Stimulated activated CD8-positive, alpha-beta memory T cell treated with anti-CD3 and anti-CD28 coated beads, Interleukin-4, amount 100 ng/mL, for 24 hours (primary cell): ENCODE measurements at places on chromosomes 13 and 19.

GRCh38 chr13:100797921-100798320 is 123.3 kb upstream of the TMTC4 start:
- no peak for DNase-seq

DNA sequence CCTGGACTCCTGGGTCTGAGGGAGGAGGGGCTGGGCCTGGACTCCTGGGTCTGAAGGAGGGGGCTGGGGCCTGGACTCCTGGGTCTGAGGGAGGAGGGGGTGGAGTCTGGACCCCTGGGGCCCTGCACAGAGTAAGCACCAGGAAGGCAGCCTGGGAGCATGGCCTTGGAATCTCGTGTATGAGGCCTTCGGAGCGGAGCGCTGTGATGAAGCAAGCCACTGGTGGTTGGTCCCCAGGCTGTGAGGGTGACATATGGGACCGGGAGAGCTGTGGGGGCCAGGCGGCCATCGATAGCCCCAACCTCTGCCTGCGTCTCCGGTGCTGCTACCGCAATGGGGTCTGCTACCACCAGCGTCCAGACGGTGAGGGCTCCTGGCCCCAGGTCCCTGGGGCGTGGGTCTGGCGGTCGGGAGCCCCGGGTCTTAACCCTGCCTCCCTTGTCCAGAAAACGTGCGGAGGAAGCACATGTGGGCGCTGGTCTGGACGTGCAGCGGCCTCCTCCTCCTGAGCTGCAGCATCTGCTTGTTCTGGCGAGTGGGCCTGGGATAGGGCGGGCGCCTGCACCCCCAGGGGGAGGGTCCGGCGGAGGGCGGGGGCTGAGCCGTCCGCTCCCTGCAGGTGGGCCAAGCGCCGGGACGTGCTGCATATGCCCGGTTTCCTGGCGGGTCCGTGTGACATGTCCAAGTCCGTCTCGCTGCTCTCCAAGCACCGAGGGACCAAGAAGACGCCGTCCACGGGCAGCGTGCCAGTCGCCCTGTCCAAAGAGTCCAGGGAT is 918 bp downstream of the TMEM190 start:
- no peak for DNase-seq

DNA sequence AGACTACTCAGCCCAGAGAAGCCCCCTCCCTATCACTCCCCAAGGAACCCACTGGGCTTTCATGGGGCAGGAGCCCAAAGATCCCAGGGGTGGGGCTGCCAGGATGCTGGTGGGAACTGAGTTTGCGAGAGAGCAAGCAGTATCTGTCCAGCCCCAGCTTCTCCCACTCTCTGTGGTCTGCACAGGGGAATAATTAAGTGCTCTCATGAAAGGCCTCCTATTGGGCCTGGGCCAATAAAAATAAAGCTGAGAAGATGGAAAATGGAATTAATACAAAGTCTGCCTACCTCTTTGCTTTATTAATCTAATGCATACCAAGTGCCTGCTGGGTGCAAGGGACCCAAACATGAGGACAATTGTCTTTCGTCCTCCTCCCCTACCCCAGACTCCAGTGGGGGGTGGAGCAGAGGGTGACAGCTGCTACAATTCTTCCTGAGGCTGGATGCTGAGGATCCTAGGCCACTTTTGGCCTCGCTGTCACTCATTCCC is 5.4 kb downstream of the DDX39A start:
- no peak for DNase-seq

DNA sequence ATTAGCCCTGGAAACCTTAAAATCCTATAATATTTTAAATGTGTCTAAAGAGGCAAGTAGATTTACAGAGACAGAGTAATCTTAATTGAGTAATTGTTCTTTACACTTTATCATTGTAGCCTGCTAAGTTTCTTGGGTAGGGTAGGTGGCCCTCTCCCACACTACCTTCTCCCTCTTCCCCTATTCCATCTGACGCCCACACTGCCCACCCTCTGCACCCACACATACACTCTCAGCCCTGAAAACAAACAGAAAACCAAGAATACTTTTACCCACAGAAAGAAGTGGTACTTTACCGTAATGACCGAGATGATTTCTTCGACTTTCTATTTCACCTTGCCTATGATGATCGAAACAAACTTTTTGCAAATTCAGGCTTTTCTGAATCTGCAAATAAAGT is 320.4 kb upstream of the OBI1 start:
- no peak for DNase-seq

GRCh38 chr19:53982611-53983010 is 8.8 kb upstream of the CACNG6 start:
- no peak for DNase-seq

- no peak for DNase-seq
Measured at GRCh38 chr13:27151798-27152599, 19.6 kb downstream of the USP12 start.

DNA sequence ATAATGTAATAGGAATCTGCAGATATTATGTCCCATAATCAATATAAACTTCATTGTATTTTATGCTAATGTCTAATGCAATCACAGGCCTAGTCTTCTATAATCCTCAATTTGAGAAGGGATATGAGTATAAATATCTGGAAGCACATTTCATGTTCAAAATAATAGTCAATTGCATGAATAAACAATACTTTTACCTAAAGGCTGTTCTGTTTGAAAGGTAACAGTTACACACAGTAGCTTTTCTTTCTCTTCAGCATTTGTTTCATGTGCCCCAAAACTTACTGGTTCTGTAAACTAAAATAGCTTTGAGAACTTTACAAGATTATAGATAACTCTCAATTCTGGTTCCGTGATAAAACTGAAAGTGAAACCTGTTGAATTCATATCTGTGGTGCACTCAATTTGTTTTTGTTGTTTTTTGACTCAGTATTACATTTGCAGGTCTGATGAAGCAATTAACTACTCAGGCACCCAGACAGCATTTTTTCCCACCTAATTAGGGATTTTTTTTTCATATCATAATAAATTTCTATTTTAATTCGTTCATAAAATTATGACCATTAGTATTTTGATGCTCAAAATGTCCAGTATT is 1193.8 kb downstream of the SLITRK1 start:
- DNase-seq: no peak

- no peak for DNase-seq
Measured at GRCh38 chr19:19538785-19539166, 711 bp downstream of the CILP2 start.

- no peak for DNase-seq
Measured at GRCh38 chr19:17389957-17390664, 3.9 kb downstream of the CCDC194 start.

DNA sequence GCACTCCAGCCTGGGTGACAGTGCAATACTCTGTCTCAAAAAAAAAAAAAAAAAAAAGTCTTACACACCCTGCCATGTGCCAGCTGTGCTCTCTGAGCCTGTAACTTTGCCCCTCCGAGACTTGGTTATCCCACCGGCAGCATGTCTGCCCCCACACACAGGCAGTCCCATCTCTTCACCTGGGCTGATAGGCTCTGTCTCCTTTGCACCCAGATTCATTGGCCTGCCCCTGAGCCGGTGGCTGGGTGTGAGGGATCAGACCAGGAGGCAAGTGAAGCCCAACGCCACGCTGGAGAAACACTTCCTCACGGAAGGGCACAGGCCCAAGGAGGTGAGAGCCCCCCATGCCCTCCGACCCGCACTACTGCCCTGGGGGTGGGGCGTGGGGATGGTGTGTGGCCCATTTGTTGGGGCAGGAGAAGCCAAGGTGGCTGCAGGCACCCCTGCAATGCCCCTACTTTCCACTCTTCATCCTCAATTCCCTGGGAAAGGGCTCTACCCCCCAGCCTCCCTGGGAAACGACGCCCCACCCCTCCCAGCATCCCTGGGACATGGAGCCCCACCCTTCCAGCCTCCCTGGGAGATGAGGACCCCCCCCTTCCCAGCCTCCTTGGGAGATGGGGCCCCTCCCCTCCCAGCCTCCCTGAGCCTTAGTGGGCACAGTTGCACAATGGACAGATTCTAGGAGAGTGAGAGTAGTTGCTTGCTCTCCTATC is 45.3 kb downstream of the CERS4 start:
- DNase-seq: no peak

- no peak for DNase-seq
Measured at GRCh38 chr13:38657191-38657590, 29.7 kb upstream of the FREM2 start.

DNA sequence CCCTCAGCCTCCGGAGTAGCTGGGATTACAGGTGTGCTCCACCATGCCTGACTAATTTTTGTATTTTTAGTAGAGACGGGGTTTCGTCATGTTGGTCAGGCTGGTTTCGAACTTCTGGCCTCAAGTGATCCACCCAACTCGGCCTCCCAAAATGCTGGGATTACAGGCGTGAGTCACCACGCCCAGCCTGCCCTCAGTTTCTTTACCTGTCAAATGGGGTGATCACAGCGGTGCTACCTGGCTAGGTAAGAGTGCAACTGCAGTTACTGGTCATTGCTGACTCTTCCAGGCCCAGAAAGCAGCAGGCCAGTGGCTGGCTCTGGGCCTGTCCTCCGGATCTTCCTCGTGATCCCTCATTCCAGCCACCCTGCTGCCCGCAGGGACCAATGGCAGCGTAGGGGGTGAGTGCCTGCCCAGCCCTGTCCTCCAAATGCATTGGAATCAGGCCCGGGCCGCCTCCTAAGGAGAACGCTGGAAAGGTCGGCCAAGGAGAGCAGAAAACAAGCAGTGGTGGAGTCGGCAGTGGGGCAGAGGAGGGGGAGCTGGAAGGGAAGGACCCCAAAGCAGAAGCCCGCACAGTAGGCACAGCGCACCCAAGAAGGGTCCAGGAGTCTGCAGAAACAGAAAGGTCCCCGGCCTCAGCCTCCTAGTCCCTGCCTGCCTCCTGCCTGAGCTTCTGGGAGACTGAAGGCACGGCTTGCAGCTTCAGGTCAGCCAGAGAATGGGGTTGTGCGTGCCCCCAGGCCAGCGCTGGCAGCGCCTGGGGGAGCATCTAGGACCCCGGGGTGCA is 1.8 kb upstream of the SLC27A1 start:
- DNase-seq: no peak

- no peak for DNase-seq
Measured at GRCh38 chr13:24282256-24282655, 27.1 kb upstream of the C1QTNF9 start.
